Breast epithelium (tissue), 4 donors: ENCODE measurements at places on chromosomes 3 and 15. TPM values are rescaled to one million over a fixed set of nuclear protein-coding genes. Genes with fewer than 3 reads are reported as not detected.

DNA sequence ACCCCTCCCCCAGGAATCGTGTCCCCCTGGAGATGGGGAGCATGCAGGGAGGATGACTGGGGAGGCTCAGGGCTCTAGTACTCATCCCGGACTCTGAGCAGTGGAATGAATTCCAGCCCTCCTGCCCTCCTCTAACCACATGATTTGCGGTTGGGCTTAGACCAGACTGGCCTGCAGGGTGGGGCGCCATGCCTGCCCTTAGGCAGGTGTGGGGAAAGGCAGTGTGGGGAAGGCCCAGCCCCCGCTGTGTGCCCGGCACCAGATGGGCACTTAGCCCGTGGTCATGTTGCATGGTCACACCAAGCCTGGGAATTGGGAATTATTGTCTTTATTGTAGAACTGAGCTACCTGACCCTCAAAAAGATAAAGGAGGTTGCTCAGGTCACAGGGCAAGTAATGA lies 283.8 kb downstream of the TLE3 start:
- H3K27ac ChIP-seq = no peak overlapping the region
- no peak for DNase-seq
- no peaks in the 10 kb centered on the region for H3K27me3 ChIP-seq
- no peaks in the 10 kb centered on the region for H3K36me3 ChIP-seq
- H3K4me1 ChIP-seq = no peaks in the 10 kb centered on the region
- no peak overlapping the region for H3K4me3 ChIP-seq

- no peaks in the 10 kb centered on the region for H3K27me3 ChIP-seq
- H3K27ac ChIP-seq = no peak overlapping the region
- no peaks in the 10 kb centered on the region for H3K36me3 ChIP-seq
- DNase-seq = no peak
Measured at GRCh38 chr3:64654013-64654412, 33.8 kb downstream of the ADAMTS9 start.

GRCh38 chr3:126996905-126997304 lies 14.0 kb downstream of the PLXNA1 start:
- no peak for DNase-seq
- H3K4me1 ChIP-seq = peaks cover 31% of the 10 kb centered on the region
- no peak overlapping the region for H3K4me3 ChIP-seq
- no peak overlapping the region for H3K27ac ChIP-seq

DNA sequence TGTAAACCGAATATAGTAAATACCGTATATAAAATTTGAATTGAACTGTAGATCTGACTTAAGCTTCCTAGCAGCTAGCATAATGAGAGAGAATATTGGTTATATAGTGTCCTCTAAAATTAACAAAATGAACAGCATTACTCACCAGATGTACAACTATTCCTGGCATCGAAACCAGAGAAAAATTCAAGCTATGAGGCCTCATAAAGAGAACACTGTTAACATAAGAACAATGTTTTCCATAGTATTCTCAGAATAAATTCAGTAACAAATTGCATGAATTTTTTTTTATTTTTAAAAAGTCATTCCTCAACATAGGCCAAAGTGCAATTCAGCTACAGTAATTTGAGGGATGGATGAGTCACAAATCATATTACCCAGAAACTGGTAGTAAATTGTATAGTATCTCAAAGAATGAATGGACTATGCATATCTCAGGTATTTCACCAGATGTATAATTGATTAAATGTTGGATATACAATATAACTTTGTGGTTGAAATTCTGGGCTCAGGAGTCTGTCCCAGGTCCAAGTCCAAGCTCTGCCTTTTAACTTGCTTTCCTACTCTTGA lies 5.0 kb downstream of the TMEM207 start:
- DNase-seq = no peak
- no peaks in the 10 kb centered on the region for H3K27me3 ChIP-seq
- no peak overlapping the region for H3K4me3 ChIP-seq

- no peaks in the 10 kb centered on the region for H3K36me3 ChIP-seq
- no peaks in the 10 kb centered on the region for H3K27me3 ChIP-seq
- no peak for DNase-seq
Measured at GRCh38 chr15:71687902-71688508, 122.3 kb upstream of the NR2E3 start.

DNA sequence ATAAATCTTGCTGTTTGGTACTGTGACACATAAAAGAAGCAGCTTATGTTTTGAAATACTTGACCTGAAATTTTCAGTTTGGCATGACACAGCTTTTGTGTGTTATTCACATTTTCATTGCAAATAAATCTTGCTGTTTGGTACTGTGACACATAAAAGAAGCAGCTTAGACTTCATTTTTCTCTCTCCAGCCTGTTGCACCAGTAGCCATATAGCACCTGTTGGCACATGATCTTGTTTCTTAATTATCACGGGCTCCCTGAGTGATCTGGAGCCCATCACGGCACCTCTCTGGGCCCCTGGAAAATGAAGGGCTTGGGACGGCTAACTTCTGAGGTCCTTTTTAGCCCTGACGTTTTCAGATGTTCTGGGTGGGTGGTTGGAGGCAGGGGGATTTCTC lies 77.4 kb upstream of the SLCO3A1 start:
- H3K27ac ChIP-seq = no peak overlapping the region
- no peaks in the 10 kb centered on the region for H3K4me1 ChIP-seq
- H3K27me3 ChIP-seq = no peaks in the 10 kb centered on the region
- H3K4me3 ChIP-seq = no peak overlapping the region
- no peak for DNase-seq

DNA sequence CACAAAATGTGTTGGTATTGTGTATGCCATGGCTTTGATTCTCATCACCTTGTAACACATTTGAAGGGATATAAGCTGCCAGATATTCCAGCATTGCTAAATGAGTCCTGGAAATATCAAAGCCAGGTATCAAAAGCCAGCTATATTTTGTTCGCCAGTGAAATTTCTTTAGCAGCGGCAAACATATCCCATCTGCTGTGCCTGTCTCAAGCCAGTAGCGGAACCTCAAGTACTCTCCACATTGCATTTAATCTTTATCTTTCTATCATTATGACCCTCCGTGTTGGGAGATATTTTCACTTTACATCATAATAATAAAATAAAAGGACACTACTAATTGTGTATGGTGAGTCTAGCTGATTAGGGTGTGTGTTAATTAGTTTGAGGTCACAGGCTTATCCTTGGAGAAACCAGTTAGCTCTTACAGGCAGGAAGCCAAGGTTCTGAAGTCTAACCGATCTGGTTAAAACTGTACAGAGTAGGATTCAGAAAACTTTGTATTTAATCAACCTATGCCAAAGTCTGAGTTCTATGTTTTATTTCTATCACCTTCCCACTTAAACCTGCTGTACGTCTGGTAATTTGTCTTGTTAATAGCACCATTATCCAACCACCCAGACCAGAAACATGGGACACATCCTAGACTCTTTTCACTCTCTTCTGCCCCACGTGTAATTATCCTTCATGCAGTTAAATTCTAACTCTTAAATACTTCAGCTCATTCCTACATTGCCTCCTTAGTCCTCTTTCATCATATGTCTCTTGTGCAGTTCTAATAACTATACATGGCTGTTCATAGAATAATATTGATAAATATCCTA lies 14.5 kb downstream of the TIPARP start:
- H3K27me3 ChIP-seq = no peaks in the 10 kb centered on the region
- no peaks in the 10 kb centered on the region for H3K36me3 ChIP-seq
- no peak overlapping the region for H3K4me3 ChIP-seq
- no peak for DNase-seq
- no peak overlapping the region for H3K27ac ChIP-seq

DNA sequence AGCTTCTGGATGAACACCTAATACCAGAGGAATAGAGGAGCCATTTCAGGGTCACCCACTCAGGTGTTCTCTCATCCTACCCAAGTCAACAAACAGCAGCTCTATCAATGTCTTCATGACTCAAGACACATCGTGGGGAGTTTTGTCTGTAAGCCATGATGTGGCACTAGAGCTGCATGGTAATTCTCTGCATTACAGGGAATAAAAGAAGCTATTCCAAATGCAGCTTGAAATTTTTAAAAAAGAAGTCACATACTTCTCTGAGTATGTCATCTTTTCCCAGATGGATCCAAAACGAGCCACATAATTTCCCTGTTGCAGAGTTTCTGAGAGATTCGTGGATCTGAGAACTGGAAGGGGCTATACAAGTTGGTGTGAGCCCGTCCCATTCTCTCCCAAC lies 6.1 kb upstream of the THSD4 start:
- H3K4me3 ChIP-seq = no peak overlapping the region
- no peaks in the 10 kb centered on the region for H3K27me3 ChIP-seq
- H3K36me3 ChIP-seq = no peaks in the 10 kb centered on the region
- H3K4me1 ChIP-seq = no peaks in the 10 kb centered on the region
- no peak for DNase-seq

DNA sequence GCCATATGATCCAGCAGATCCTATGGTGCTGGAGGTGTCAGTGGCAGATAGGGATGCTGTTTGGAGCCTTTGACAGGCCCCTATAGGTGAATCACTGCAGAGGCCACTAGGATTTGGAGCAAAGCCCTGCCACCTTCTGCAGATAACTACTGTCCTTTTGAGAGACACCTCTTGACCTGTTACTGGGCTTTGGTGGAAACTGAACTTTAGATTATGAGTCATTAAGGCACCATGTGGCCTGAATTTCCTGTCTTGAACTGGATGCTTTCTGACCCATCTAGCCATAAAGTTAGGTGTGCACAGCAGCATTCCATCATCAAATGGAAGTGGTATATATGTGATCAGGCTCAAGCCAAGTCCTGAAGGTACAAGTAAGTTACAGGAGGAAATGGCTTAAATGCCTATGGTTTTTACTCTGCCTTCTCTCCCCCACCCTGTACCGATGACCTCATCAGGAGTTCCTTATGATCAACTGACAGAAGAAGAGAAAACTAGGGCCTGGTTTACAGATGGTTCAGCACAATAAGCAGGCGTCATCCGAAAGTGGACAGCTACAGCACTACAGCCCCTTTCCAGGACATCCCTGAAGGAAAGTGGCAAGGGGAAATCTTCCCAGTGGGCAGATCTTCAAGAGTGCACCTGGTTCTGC lies 565.6 kb upstream of the AGTR1 start:
- no peak for DNase-seq
- H3K27me3 ChIP-seq = no peaks in the 10 kb centered on the region
- H3K4me3 ChIP-seq = no peak overlapping the region
- no peak overlapping the region for H3K27ac ChIP-seq
- no peaks in the 10 kb centered on the region for H3K4me1 ChIP-seq

GRCh38 chr15:100061944-100062343 lies 279.8 kb downstream of the ADAMTS17 start:
- peaks cover 3% of the 10 kb centered on the region for H3K4me1 ChIP-seq
- H3K27ac ChIP-seq = no peak overlapping the region
- H3K27me3 ChIP-seq = no peaks in the 10 kb centered on the region
- H3K36me3 ChIP-seq = no peaks in the 10 kb centered on the region
- no peak for DNase-seq

DNA sequence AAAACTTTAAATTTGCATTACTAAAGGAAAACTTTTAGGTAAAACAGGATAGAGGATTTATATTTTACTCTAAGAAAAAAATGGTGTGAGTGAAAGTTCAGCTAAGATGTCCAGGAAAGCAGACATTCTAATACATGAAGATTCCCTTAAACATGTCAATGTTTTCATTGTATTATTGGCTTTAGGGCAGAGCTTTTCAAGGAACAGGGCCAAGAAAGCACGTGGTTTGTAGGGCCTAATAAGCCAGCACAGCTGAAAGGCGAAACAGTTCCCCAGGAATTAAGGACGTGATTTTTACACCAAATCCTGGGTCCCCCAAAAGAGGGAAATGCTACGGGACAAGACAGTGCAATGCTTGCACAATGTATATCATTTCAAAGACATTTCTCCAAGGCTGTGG lies 48.6 kb upstream of the MKRN3 start:
- H3K36me3 ChIP-seq = no peaks in the 10 kb centered on the region
- no peaks in the 10 kb centered on the region for H3K4me1 ChIP-seq
- no peak overlapping the region for H3K4me3 ChIP-seq
- DNase-seq = no peak

The PRRT3 gene
- 0.64 TPM for total RNA-seq

The GALK2 gene
- total RNA-seq = 69.5 TPM

The FGF7 gene
- 33.7 TPM for total RNA-seq

The ABI3BP gene
- 17.4 TPM for total RNA-seq

The ATR gene
- 63.7 TPM for total RNA-seq
